ENCODE measurements at places on chromosomes 13 and 19. TPM values are rescaled to one million over a fixed set of nuclear protein-coding genes. Genes with fewer than 3 reads are reported as not detected.

The PPP2R1A gene
- polyA plus RNA-seq = 127 TPM

The HCST gene
- polyA plus RNA-seq = 8.5 TPM

The ZNF470 gene
- polyA plus RNA-seq = 5.4 TPM

The GPI gene
- 71.4 TPM for polyA plus RNA-seq

The IGFLR1 gene
- polyA plus RNA-seq = 9.0 TPM

The CADM4 gene
- polyA plus RNA-seq = 6.2 TPM

The KIR2DL3 gene
- 0.45 TPM for polyA plus RNA-seq

The ZNF99 gene
- 0.08 TPM for polyA plus RNA-seq

The MRPS31 gene
- polyA plus RNA-seq = 21.1 TPM

The MBD3L3 gene
- polyA plus RNA-seq = not detected

The ADGRE3 gene
- not detected for polyA plus RNA-seq

The NAPSA gene
- 0.40 TPM for polyA plus RNA-seq

The DPF1 gene
- 0.23 TPM for polyA plus RNA-seq

The PEG3 gene
- polyA plus RNA-seq = 104 TPM
